T1000 (cell line): ENCODE measurements at places on chromosomes 4 and X.

DNA sequence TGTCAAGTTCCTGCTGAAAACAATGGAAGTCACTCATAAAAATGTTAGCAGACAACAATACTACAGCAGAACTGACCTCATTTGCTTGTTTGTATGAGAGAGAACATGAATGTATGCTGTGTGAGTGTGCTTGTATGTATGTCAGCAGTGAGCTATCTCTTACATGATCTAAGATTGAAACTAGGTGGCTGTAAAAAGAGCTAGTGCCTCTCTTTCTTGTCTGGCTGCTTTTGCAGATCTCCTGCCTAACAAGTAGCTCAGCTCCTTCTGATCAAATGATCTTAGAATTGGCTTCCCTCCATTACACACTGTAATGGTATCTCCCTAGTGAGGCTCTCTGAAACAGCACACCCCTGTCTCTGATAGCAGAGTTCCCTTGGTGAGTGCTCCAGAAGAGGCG, 20.7 kb downstream of the PAK3 start:
- no peak for DNase-seq

GRCh38 chrX:9131066-9131465, 97.1 kb upstream of the FAM9B start:
- DNase-seq = no peak

GRCh38 chrX:54248309-54248708, 65.3 kb upstream of the FAM120C start:
- no peak for DNase-seq

DNA sequence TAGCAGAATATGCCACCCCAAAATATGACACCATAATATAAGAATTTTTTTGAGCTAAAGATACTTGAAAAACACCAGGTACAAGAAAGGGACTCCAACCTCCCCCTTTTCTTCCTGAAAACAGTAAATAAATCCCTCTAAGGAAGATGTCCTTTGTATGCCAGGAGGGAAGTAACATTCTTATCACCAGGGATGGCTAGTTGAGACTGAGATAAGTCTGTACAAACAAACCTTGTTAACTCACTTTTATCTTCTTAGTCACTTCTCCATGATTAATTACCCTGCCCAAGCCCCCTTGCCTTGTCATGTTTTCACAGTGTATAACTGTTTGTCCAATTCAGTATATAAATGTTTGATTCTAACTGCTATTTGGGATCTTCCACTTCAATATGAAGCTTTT, 888.0 kb downstream of the PCDH18 start:
- DNase-seq = no peak

GRCh38 chr4:141376769-141377168, 156.1 kb downstream of the ZNF330 start:
- DNase-seq = no peak

GRCh38 chr4:164876700-164877324, at the start of gene APELA:
APELA (plus strand) TSS chr4:164877178; CDS start chr4:164877332, 154 bp downstream.
- DNase-seq = no peak

DNA sequence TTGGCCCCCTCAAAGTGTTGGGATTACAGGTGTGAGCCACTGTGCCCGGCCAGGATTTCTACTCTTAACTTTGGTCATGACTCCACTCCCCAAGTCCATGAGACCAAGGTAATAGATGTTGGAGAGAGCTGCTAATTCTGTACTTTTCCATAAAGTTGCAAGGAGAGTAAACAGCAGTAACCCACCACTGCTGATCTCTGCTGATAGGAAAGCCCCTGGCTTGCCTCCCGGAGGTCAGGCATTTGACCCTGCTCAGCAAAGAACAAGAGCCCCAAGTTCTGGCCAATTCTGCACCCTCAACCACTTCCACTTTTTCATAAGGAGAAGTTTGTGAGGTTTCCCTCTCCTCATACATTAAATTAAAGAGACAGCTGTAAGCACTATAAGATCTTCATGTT, 143.0 kb downstream of the RASL11B start:
- DNase-seq = no peak

- no peak for DNase-seq
Observed at GRCh38 chr4:98515470-98515809, 143.0 kb downstream of the TSPAN5 start.

DNA sequence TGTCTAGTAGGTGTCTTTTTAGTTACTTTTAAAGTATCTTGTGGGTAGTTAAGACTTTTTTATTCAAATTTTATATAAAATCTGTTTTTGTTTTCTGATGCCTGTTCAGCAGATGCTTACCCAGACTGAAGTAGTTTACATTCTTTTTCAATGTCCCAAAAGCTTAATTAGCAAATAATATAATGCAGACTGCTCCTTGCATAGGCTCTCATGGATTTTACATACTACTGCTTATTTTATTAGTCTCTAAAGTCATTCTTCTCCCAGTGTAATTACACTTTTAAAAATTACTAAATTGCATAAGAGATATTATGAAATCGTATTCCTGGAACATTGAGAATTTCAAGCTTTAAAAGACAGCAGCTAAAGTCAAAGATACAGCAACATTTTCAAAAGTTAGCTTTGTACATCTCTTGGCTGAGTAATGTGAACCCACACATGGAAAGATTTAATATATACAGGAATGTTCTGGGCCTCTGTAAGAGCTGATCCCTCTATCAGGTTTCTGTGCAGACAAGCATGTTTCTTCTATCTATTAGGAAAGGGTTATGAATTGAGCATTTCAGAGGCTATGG, 148.4 kb upstream of the SPRY1 start:
- no peak for DNase-seq

- DNase-seq = no peak
Observed at GRCh38 chrX:10107483-10107882, 49.3 kb upstream of the CLCN4 start.

DNA sequence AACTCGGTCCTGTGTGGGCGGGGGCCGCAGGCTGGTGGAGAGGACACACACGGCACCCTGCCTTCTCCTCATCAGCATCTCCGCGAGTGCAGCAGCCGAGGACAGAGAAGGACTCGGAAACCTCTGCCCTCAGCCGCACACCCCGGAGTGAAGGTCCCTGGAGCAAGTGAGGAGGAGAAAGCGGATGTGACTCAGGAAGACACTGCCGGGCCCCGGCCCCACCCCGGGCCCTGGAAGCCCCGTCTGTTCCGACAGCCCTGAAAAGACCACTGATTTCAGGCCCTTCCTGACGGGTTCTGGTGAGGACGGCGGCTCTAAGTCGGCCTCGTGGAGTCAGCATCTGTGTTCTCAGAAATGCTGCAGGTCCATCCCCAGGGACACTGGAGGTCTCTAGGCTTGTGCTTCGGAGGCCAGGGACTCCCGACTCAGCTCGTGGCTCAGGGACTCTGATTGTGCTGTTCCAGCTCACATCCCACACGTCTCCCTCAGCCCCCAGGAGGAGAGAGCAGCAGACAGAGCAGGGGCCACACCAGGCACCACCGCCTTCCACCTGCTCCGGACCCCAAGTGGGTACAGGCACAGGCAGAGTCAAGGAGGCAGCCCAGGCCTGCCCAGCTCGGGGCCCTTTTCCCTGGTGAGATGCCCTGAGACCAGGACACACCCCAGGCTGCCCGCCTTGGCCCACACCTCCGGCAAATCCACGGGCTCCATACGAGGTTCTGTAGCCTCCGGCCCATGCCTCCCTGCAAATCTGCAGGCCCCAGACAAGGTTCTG, 134.5 kb upstream of the NKX1-1 start:
- DNase-seq = no peak

DNA sequence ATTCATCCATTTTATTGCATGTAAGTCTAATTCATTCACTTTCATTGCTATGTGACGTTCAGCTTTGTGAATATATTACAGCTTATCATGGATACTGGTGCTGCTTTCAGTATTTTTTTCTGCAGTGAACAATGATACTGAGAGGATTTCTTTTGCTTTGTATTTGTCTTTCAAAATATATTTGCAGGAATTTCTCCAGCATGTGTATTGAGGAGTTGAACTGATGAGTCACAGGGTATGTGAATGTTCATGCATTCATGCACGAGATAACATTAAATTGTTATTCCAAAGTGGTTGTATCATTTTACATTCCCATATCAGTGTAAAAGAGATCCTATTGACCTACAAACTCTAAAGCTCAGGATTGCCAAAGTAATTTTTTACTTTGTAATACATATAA, 283.8 kb upstream of the ARSJ start:
- no peak for DNase-seq

GRCh38 chr4:95411371-95412088, 137.2 kb downstream of the UNC5C start:
- DNase-seq = no peak

DNA sequence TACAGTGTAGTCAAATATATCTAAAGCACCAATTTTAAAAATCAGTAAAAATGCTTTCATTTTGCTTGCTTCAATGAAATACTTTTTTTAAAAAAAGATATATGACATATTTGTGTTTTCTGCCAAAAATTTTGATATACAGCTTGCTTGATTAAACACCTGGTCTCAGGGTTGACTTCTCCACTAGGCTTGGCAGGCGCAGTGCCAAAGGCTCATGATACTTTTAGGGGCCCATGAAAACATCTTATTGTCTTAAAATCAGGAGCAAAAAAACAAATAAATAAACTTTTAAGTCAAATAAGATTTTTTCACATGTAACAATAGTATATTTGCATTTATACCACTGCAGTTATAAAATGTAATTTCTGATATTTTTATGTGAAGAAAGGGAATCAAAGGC, 95.6 kb downstream of the ADGRA3 start:
- DNase-seq = no peak

- DNase-seq = no peak
Observed at GRCh38 chr4:181323061-181323460, 920.1 kb upstream of the TENM3 start.

DNA sequence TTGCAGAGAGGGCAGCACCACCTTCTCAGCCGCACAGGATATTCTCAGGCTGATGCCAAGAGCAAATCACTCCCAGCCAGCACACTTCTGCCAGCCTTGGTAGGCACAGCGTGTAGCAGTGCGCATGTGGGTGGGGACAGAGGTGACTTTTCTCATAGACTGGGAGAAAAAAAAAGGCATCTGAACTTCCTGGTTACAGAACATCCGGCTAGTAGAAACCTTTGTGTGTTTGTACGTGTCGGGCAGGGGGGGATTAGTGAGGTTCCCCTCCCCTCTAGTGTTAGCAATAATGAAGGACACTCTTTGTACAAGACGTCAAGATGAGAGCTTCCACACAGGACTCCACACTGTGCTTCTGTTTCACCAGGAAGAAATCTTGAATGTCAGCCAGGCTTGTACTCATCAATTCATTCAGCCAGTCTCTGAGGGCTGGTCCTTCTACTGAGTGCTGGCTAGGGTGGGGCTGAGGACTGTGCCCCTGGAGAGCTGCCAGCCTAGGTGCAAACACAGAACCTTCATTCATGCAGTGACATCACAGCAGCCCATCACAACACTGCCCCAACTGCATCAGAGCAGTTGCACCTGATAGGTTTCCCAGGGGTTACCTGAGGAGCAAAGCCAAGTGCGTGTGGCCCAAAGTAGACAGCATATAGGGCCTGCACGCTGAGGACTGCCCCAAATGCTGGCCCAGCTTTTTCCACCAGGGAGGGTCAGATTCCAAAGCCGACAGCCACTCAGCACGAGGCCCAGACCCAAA, 34.7 kb downstream of the SLC25A5 start:
- DNase-seq = peak; percentile 2

DNA sequence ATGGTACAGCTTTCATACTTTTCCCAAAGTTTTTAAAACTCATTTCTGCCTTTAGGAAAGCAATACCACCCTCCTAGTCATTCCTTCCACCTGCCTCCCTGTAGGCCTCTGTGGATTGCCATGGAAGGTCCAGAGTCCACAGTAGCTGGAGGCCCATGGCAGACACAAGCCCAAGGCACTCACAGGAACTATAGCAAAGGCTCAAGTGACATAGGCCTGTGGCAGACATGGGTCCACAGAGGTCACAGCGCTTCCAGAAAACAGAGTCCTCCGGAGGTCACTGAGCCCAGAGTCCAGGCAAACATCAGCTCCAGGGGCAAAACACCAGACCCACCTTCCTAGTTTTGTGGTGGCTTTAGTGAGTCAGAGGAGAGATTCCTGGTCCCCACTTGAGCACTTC, 147.6 kb upstream of the ATP6AP2 start:
- DNase-seq = no peak

DNA sequence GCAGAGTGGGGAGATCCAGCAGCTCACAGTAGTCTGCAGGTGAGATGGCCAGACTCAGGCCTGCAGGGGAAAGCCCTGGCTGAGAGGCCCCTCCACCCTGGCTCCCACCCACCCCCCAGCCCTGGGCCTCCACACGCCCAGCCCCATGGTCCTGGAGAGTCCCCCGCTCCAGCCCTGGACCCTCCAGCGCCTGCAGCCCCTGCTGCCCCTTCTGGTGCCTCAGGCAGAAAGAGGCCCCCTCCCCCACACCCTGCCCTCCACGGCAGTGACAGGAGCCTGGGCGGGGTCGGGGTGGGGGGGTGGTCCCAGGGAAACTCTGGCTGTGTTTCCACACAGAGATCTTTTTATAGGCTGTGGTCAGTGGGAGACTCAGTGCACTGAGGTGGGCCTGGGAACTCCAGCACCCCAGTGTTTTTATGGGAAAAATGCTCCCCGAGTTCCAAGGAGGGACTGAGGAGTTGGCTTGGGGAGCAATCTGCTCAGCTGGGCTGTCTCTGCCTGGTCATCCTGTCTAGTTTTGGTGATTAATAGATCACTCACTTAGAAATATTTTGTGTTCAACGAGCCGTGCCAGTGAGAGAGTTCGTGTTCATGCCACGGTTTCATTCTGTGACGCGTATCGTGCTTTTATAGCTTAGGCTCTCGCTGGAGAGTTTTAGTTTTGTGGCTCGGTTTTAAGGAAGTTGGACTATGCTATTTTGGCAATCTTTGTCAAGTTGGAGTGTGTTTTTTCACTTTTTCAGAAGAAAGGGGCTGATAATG, 53.1 kb upstream of the HGFAC start:
- DNase-seq = peak; percentile 49

DNA sequence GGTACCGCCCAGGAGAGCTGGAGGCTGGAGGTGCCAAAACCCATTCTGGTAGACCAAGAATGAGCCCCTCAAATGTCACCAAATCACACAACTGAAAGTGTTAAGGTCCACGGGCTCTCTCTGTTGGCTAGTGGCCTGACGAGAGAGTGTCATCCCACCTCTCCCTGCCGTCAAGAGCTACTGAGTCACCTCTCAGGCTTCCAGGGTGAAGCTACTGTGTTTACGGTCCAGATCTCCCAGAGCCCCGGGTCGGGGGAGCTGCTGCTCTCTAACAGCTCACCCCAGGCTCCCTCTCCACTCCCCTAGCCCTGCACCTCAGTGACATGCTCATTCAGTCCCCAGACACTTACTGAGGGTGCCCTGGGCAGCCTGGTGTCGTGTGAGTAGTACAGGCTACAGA, 59.2 kb downstream of the ADGRG2 start:
- DNase-seq = no peak
